ENCODE measurements at places on chromosomes 6 and 20.

- DNase-seq, result no peak
Measured at GRCh38 chr6:620166-620565, 36.7 kb downstream of the HUS1B start.

GRCh38 chr20:63176427-63177133, 39.4 kb downstream of the YTHDF1 start:
- DNase-seq, result no peak

DNA sequence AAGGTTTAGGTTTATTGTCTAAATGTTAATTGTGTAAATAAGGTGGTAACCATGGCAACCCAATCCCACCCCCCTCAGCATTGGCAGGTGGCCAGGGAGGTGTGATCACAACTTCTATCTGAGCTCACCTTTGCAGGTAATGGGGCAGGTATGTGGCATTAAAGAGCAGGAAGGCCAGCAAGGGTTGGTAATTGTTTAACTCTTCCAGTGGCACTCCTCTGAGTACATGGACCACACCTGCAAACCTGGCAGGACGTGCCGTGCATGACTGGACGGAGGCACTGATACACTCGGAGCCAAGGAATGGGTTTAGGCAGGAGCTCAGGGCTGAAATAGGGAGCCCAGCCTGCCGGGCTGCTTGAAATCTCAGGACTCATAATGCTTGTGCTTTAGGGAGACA, 107.0 kb upstream of the BMP2 start:
- no peak for DNase-seq

GRCh38 chr20:63359937-63360849, 956 bp downstream of the CHRNA4 start:
- DNase-seq, result no peak

DNA sequence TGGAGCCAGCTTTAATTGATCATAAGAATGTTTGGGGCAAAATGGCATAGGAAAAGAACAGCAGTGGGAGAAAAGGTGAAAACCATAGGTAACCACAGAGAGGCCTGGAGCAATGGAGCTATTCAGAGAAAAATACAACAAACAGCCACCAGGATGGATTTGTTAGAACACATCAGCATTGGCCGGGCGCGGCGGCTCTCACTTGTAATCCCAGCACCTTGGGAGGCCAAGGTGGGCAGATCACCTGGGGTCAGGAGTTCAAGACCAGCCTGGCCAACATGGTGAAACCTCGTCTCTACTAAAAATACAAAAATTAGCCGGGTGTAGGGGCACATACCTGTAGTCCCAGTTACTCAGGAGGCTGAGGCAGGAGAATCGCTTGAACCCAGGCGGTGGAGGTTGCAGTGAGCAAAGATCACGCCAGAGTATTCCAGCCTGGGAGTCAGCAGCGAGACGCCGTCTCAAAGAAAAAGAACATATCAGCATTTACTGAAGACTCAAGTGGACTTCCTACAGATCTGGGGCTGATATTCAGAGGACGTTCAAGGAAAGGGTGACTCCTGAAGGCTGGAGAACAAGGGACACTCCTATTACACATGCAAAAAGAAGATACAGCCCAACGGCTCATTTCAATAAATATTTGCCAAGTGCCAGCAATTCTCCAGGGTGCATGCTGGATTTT, 20.2 kb downstream of the SNHG17 start:
- DNase-seq, result no peak

GRCh38 chr6:108746836-108747575, 101.2 kb upstream of the ARMC2 start:
- no peak for DNase-seq

GRCh38 chr20:31355981-31356380, 12.4 kb upstream of the DEFB118 start:
- DNase-seq, result no peak

DNA sequence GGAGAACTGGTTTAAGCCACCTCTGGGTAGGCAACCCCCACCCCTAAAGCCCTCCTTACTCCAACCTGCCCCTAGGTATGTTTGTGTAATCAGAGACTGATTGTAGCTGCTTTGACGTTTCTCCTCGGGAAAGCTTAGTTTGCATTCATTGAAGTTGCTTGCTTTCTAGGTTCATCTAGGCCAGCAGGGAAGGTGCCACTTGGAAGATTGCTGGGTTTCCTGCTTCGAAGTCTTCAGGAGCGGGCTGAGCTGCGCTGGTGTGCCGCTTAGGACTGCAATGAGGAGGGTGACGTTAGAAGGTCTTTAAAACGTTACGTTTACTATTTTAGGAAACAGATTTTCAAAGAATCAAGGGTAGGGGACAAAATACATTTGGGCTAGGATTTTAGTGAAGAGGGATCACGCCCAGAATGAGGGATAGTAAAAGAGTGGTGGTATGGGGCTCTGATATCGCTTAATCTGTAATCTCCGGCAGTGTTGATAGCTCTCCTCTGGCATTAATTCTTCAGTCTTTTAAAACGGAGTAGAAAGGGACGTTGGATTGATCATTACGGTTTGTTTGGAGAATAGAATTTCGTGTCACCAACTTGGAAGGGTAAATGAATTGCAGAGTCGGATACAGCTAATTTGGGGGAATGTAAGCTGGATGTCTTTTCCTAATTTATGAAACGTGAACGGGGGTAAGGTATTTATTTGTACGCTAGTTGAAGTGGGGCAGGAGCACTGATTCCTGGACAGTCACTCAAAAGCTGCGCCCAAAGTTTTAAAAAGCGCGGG, 92.6 kb upstream of the PRDM1 start:
- no peak for DNase-seq

GRCh38 chr6:97963193-97963592, 680.2 kb upstream of the MMS22L start:
- DNase-seq, result no peak

DNA sequence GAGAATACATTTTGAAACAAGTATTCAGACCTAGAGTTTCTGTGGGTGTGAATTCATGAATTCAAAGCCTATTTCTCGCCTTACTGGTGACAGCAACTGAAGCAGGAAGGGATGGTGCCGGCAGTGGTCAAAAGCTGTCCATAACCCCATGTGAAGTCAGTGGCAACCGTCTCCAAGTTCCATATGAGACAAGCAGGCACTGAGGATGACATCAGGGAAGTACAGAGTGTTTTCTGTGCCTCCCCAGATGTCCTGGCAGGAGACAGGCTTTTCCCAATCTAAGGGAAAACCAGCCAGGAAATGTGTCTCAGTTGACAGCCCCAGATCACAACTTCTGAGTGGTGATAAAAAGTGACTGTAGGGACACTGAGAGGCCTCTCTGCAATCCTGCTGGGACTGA, 66.6 kb downstream of the HIVEP2 start:
- no peak for DNase-seq

DNA sequence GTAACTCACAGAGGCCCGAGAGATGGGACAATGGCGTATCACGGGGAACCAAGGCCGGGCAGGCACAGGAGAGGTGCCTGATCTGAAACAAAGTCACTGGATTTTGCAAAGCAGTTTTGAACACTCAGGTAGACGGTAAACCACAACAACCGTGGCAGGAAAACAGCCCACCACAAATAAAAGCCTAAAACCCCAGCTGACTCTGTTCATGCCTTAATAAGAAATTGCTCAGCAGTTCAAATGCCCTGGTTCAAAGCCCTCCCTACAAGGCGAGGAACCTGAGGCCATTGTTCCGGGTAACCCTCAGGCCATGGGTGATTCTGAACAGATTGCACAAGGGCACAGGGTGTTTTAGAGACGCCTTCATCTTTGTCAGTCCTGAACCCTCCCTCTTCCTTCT, 114.2 kb downstream of the MAP3K7 start:
- DNase-seq, result no peak

DNA sequence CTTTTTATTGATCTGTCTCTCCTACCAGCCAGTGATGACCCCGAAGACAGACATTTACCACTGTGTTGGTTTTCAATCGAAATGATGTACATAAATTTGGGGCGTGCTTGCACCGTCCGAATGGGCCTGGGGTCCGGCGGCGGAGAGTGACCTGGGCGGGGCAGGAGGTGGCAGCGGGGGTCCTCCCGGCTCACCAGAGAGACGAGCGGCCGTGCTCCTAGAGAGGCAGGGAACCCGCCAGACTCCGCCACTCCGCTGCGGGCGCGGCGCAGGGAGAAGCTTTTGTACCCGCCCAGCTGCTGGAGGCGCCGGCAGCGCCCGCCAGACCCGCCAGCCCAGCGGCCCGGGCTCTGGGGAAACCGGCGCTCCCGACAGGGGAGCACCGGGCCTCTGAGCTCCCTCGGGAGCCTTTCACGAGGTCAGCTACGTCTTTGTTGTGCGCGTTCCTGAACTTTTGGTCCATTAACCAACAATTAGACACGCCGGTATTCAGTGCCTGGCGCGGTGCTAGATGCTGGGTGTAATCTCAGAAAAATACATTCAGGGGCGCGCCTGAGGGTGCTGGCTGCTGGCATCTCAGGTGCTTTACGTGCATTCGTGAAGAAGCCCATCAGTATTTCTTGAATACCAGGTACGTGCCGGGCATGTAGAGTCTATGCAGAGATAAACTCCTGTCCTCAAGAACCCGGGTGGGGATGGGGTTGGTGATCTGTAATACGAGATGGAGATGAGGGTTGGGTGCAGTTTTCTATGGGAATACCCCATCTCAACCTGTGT, at the start of gene PGBD1:
Gene PGBD1 (plus strand): TSS at position 285 of the 777 bp plus-strand sequence. CDS start 2,242 bp downstream, outside the sequence.
- DNase-seq, result peak; percentile 34

DNA sequence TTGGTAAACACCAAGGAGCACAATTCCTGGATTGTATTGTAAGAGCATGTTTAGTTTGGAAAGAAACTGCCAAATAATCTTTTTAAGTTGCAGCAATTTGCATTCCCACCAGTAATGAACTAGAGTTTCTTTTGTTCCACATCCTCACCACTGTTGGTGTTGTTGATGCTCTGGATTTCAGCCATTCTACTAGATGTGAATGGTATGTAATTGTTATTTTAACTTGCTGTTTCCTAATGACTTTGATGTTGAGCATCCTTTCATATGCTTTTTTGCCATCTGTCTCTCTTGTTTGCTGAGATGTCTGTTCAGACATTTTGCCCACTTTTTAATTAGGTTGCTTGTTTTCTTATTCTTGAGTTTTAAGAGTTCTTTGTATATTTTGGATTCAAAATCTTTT, 1654.1 kb downstream of the GRIK2 start:
- no peak for DNase-seq
